ENCODE measurements at places on chromosomes 6 and 20.

GRCh38 chr6:35668096-35668495 lies 20.6 kb downstream of the FKBP5 start:
- DNase-seq: no peak

DNA sequence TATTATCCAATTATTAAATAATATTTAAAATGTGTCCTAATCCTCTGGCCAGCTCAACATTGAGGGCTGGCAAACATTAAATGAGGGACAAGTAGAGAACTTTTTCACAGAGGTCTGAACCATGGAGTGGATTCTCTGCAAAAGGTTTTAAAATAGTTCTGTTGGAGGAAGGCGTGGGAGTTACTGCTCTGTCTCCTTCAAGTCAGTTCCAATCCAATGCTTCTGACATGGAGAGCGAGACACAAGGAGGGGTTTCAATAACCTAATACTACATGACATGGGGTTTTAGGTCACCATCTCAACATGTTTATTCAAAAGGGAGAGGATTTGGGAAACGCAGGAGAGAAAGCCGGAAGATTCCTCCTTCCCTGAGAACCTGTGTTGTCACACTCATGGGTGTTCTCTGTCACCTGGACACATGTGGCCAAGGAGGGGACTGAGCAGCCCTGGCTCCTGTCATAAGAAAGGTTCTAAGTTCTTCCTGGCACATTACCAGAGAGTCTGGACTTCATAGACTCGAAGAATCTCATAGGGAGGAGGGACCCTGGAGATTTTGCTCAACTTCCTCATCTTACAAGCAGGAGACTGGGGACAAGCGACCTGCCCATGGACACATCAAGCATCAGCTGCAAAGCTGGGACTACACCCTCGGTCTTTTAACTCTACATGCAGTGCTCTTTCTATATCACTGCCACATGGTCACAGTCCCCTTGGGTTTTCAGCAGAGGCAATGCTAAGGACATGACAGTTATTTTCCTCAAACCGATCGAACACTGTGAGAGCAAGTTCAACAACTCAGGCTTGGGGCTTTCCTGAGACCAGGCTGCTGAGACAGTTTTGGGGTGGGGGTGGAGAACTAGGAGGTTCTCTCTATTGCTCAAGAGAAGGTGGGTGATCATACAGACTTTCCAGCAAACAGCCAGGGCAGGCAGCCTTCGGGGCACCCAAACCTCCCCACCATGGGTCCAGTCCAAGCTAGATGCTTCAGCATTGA lies 38.6 kb downstream of the PRDM1 start:
- DNase-seq: no peak

DNA sequence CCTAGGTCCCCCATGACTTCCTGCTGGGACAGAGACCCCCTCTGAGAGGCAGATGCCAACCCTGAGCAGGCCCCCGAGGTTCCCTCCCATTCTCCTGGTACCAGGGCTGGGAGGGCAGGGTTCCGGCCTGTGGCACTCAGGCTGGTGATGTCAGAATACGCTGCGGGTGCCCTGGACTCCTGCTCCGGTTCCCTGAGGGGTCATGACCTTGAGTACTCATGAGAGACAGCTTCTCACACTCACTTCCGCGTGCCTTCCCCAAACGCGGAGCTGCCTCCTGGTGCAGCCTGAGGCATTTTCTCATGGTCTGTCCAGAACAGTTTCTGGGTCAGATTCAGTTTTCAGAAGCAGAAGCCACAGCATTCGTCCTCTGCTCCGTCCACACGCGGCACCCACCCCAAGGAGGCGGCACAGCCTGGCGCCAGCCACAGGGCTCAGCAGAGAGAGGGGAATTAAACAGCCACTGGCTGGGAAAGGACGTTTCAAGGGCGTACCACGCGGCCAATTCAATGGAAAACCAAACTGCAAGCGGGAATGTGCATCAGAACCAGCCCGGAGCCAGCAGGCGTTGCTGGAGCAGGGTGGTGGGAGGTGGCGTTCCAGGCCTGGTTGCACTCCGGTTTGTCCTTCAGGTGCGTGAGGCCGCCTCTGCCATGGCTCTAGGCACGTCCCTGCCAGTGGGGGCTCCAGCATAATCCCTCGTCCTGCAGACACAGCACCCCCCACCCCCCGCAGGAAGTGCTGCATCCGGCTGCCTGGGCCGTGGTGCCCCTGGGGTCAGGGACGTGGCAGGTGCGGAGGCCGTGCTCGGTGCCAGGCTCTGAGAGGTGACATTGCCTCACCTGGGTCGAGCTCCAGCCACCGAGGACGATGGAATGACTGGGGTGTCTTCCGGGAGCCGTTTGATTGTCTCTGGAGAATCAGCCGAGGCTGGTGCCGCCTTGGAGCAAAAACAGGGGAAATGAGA lies 58.3 kb upstream of the BHLHE23 start:
- no peak for DNase-seq

- peak; percentile 64 for DNase-seq
Observed at GRCh38 chr20:54284928-54285704, 77.2 kb downstream of the PFDN4 start.

GRCh38 chr6:90284236-90285041 lies 12.2 kb downstream of the BACH2 start:
- peak; percentile 81 for DNase-seq

- DNase-seq: no peak
Observed at GRCh38 chr6:152941746-152942145, 41.1 kb downstream of the FBXO5 start.

DNA sequence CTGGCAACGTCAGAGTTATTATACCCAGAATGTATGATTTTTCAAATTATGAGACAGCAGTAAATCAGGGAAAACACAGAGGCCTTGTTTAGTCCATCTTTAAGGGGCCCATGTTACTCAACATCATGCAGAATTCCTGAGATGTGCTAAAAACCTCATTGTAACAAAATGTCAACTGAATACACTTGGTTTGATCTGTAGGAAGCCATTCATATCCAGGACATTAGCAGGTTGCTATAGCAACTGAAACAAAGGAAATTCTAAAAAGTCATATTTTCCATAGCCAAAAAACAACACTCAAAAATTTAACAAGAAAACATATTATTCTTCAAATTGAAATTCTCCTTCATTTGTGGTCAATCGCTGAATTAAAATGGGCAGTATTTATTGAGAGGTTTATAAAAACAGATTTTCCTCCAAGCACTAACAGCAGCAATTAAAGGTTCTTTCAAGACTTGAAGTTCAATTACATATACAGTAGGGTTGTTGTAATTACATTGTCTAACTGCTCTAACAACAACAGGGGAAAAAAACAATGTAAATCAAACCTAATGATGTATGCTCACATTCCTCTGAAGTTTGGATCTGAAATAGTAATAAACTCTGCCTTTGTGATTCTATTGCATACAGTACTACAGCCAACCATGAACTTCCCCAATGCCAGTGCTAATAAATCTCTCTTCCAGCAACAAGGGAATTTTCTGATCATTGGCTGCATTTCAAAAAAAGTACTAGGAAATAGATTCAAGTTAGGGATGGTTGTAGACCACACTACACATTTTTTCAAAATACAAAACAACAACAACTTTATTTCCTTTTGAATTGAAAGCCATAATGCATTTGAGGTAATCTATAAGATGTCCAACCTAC lies 34.9 kb downstream of the COL12A1 start:
- no peak for DNase-seq

DNA sequence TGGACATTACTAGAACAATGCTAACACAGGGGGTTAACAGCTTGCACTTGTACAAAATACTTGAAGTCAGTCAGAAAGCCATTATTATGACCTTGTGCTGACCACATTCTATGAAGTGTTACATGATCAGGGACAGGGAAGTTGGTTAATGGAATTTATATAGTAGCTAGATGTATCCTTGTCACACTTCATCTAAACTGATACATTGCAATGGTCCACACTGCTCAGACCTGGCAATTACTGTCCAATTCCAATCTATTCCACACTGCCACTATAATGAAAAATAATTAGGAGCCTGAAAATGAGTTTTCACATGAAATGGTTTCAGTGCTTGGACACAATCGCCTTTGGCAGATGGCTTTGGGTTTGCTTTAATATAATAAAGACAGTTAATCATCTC lies 850.8 kb downstream of the EPHA7 start:
- DNase-seq: no peak

DNA sequence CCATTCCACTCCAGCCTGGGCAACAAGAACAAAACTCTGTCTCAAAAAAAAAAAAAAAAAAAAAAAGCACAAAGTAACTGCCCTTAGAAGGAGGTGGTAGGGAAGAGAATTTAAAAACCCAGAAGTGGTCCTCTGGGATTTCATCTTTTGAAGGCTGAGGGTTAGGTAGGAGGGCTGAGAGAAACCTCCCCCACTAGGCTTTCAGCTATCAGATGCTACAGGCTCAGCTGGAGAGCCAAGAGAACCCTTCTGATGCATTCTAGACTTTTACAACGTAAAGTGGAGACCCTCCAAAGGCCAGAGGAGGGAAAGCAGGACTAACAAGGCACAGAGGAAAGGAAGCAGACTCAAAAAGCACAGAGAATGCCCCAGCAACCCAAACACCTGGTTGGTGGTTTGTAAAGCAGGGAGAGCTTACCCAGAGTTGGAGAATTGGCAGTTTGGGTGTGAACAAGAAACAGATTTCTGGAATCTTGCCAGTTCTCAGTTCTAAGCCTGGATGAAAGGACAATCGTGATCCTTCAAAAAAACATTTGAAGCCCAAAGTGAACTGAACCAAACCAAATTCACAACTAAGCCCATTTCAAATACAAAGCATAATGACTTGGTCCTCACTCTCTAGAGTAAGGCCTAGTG lies 23.2 kb upstream of the SPAG4 start:
- no peak for DNase-seq

DNA sequence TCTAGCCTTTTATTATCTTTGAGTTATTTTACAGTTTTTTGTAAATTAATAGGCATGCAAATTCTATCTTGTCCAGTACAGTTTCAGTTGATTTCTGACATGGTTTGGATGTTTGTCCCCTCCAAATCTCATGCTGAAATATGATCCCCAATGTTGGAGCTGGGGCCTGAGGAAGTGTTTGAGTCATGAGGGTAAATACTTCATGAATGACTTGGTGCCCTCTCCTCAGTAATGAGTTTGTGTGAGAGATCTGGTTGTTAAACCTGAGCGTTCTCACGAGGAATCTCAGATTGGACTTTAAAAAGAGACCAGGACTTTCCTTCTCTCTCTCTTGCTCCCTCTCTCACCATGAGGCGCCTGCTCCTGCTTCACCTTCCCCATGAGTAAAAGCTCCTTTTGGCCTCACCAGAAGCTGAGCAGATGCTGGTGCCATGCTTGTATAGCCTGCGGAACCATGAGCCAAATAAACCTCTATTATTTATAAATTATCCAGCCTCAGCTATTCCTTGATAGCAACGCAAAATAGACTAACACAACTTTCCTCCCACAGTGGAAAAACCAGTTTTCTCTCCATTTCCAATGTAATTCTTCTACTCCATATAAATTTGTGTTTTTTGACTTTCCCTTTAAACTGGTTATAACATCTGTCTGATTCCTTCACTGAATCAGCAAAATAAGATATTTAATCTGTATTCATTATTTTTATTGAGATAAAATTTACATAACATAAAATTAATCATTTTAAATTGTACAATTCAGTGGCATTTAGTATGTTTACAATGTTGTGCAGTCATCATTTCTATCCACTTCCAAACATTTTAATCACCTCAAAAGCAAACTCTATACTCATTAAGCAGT lies 78.7 kb upstream of the PRSS16 start:
- DNase-seq: peak; percentile 73

DNA sequence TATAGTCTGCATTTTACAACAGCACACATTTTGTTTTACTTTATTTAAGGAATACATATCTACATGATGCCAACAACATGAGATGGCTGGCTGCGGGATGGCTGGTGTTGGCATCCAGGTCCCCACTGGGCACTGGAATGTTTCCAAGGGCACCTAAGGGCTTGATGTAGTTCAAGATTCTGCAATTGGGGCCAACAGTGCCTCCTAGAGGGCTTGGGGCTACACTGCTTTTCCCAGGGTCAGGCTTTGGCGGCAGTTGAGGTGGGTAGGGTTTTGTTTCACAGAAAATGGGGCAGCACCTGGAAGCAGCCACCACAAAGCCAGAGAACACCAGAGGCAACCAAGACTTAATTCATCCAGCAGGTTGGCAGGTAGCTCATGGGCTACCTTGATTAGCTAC lies 202.2 kb upstream of the PRND start:
- no peak for DNase-seq

GRCh38 chr6:13178107-13178506 lies 150.2 kb downstream of the TBC1D7 start:
- DNase-seq: no peak

GRCh38 chr20:39112178-39112743 lies 150.1 kb downstream of the DHX35 start:
- no peak for DNase-seq

DNA sequence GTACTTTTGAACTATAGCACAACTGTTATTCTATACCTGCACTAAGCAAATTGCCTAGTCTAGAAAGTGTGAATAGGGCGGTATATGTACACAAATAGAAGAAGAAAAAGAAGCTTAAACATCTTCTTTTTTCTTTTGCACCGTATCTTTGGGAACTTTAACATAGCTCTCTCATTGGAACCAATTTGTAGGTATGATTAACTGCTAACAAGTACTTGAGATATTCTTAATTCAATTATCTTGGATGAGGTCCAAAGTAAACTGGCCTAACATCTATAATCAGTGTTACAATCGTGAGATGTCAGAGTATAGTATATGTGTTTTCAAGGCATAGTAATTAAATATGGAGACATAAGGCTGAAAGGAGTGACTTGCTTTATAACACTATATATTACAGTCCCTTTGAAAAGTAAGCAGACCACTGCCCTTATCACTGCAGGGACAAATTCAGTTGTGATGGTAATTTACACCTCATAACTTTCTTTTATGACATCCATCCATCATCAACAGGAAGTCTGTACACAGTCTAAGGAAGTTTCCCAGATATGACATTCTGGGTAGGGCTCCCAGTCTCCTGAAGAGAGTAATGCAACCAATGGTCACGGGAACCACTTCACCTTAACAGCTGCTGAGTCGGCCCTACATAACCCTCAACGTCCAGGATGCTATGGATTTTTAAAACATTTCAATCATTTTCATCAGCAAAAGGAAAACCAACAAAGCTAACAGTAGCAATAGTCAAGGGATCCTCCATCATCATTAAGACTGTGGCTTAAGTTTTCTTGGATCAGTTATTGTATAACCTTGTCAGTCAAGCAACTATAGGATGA lies 37.6 kb downstream of the NKAIN2 start:
- DNase-seq: no peak

DNA sequence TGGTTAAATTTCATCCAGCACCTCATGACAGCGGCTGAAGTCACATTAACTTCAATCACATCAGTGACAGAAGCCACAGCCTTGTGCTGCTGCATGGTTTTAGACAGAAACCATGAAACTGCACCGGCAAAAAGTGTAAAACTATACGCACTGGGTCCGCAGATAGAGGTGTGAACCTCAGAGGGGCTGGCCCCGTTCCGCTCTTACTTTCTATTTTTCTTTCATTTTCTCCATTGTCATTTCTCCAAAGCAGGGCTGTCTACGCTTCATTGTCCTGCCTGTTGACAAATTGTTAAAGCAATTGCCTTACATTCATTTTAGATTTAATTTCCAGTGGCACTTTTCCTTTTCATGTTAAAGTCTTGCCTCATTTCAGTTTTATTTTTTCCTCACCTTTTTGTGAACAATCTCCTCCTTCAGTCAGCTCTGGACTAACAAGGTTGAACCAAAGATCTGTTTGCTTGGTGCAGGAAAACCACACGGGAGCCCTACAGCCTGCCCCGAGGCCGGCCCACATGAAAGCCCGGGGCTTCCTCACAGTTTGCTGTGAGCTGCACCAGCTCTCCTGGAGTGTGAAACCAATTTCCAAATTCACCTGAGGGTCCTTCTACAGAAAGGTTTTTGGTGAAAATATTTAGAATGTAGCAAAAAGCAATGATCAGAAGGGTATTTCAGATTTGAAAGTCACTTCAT lies 63.7 kb downstream of the PRR18 start:
- DNase-seq: no peak

GRCh38 chr20:46206025-46206424 lies 87.9 kb downstream of the CD40 start:
- peak; percentile 59 for DNase-seq
